ENCODE measurements at places on chromosomes 6 and 20.

DNA sequence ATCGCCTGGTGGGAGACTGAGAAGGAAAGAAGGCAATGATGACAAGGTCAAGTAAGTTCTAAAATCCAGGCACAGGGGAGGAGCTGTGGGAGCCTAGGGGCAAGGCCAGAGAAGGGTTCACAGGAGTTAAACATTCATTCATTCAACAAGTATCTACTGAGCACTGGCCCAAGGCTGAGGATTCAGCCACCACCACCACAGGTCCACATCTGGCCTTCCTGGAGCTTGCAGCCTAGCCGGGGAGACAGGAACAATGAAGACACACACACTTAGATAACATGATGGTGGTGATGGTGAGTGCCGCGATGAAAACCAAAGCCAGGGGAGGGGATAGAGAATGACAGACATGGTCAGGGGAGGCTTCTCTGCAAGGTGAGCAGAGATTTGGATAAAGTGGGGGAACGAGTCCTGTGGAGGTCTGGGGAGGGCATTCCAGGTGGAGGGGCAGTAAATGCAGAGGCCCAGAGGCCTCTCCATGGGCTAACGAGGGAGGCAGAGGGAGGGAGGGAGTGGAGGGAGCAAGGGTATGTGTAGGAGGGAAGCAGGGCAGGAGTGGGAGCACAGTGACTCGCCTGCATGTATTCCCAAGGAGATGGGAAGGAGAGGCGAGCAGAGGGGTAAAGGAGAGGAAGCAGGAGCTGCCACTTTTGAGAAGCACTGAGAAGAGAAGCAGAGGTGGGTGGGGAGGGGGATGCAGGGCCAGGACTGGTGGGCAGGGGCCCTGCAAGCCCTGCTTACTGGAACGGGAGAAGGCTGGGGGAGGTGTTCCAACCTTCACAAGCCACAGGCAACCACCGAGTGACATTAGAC, 10.5 kb upstream of the RSPO4 start:
- peaks cover 9% of the 10 kb centered on the region for H3K4me1 ChIP-seq
- H3K36me3 ChIP-seq = no peaks in the 10 kb centered on the region
- no peak for DNase-seq
- H3K27ac ChIP-seq = no peak overlapping the region
- no peak overlapping the region for H3K4me3 ChIP-seq
- peaks cover 10% of the 10 kb centered on the region for H3K27me3 ChIP-seq

DNA sequence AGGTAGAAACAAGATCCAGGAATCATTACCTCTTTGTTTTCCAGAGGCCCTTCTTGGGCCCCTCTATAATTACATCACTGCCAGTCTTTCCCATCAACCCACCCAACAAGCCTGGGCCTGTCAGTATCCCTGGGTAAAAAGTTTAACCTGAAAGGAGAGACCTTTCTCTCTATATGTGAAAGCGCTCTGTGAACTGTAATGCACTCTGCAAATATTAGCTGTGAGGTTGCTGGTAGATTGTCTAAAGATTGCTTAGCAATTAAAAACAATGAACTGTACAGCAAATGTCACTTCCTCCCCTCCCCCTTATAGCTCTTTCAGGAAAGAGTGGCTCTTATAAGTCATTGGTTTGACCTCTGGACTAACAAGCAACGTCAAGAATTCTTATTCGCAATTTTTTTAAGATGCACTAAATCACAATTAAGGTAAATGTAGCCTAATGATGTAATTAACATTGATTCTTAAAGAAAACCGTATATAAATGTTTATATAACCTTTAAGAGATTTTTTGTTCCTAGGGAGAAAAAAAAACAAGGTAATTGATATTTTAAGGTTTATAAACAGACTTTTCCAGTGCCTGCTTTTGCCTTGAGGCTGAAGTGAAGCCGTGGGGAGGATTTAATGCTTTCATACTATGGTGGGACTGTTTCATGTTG, 18.4 kb downstream of the ECT2L start:
- H3K27ac ChIP-seq = no peak overlapping the region
- DNase-seq = no peak
- peaks cover 25% of the 10 kb centered on the region for H3K4me1 ChIP-seq
- no peak overlapping the region for H3K4me3 ChIP-seq

GRCh38 chr6:113823916-113824315, 33.2 kb upstream of the MARCKS start:
- H3K27ac ChIP-seq = no peak overlapping the region
- H3K4me3 ChIP-seq = no peak overlapping the region
- peaks cover 11% of the 10 kb centered on the region for H3K27me3 ChIP-seq
- no peaks in the 10 kb centered on the region for H3K36me3 ChIP-seq
- no peaks in the 10 kb centered on the region for H3K4me1 ChIP-seq

DNA sequence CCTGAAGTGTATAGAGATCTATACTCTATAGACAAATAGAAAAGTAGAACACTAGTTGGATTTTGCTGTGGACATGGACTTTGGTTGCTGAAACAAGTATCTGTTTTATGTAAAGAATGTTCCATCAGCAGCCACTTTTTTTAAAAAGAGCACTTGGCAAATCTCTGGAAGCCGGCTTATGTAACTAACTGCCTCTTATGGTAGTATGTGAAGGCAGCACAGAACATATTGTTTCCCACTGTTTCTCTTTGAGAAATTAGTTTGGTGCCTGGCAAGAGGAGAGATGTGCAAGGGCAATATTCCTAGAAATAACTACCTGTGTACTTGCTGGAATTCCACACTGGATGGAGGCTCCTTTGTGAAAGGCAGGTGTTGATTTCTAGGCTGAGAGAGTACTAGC, 242.3 kb upstream of the PREP start:
- H3K4me1 ChIP-seq = peaks cover 79% of the 10 kb centered on the region
- peaks cover 24% of the 10 kb centered on the region for H3K36me3 ChIP-seq
- DNase-seq = no peak
- peaks cover 3% of the 10 kb centered on the region for H3K27me3 ChIP-seq
- H3K27ac ChIP-seq = peak overlapping the region; percentile 91
- H3K4me3 ChIP-seq = no peak overlapping the region

GRCh38 chr6:106749609-106750008, 120.2 kb downstream of the QRSL1 start:
- H3K4me1 ChIP-seq = no peaks in the 10 kb centered on the region
- peaks cover 14% of the 10 kb centered on the region for H3K27me3 ChIP-seq
- no peaks in the 10 kb centered on the region for H3K36me3 ChIP-seq
- DNase-seq = no peak
- no peak overlapping the region for H3K27ac ChIP-seq

GRCh38 chr6:148508401-148509041, 165.9 kb downstream of the SASH1 start:
- no peaks in the 10 kb centered on the region for H3K36me3 ChIP-seq
- H3K27ac ChIP-seq = no peak overlapping the region
- DNase-seq = no peak
- H3K4me3 ChIP-seq = no peak overlapping the region
- no peaks in the 10 kb centered on the region for H3K4me1 ChIP-seq
- peaks cover 24% of the 10 kb centered on the region for H3K27me3 ChIP-seq

GRCh38 chr20:8875586-8875985, 193.3 kb upstream of the PLCB4 start:
- no peaks in the 10 kb centered on the region for H3K36me3 ChIP-seq
- no peak for DNase-seq
- no peak overlapping the region for H3K27ac ChIP-seq
- no peaks in the 10 kb centered on the region for H3K4me1 ChIP-seq
- no peak overlapping the region for H3K4me3 ChIP-seq

DNA sequence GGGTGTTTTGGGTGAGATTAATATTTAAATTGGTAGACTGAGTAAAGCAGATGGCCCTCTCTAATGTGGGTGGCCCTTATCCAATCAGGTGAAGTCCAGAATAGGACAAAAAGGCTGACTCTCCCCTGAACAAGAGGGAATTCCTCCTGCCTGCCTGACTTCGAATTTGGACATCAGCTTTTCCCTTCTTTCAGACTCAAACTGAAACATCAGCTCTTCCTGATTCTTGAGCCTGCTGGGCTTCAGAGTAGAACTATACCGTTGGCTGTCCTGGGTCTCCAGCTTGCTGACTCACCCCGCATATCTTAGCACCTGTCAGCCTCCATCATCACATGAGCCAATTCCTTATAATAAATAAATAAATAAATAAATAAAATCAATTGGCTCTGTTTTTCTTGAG, 15.0 kb upstream of the TGM6 start:
- no peak overlapping the region for H3K27ac ChIP-seq
- no peaks in the 10 kb centered on the region for H3K36me3 ChIP-seq
- H3K4me1 ChIP-seq = no peaks in the 10 kb centered on the region
- H3K4me3 ChIP-seq = no peak overlapping the region
- peaks cover 47% of the 10 kb centered on the region for H3K27me3 ChIP-seq

DNA sequence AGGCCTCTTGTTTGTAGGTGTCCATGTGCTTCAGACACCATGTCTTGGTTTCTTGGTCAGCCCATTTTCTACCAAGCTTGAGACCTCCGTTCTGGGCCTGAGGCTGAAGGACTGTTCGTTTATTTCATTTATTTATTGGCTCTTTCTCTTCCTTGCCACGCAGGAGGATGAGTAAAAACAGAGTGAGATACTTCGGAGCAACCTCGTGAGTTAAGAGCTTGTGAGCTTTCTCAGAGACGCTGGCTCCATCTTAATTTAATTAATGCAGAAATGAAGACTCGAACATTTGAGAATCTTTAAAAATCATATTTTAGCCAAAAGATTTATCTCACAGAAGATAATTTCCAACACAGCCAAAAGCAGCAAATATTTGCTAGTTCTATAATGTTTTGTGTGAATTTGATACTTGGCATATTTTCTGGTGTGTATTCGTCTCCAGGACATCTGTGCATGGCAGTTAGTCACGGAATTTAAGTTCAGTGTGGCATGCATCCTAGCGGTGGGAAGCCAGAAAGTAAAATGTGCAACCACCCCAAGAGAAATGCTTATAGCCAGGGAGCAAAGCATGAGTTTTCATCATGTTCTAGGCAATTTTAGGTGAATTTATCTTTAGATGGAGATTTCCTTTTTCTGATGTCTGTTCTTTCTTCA, 76.0 kb downstream of the THBS2 start:
- no peaks in the 10 kb centered on the region for H3K36me3 ChIP-seq
- no peak for DNase-seq
- H3K27ac ChIP-seq = no peak overlapping the region
- H3K27me3 ChIP-seq = peaks cover 7% of the 10 kb centered on the region
- no peak overlapping the region for H3K4me3 ChIP-seq

DNA sequence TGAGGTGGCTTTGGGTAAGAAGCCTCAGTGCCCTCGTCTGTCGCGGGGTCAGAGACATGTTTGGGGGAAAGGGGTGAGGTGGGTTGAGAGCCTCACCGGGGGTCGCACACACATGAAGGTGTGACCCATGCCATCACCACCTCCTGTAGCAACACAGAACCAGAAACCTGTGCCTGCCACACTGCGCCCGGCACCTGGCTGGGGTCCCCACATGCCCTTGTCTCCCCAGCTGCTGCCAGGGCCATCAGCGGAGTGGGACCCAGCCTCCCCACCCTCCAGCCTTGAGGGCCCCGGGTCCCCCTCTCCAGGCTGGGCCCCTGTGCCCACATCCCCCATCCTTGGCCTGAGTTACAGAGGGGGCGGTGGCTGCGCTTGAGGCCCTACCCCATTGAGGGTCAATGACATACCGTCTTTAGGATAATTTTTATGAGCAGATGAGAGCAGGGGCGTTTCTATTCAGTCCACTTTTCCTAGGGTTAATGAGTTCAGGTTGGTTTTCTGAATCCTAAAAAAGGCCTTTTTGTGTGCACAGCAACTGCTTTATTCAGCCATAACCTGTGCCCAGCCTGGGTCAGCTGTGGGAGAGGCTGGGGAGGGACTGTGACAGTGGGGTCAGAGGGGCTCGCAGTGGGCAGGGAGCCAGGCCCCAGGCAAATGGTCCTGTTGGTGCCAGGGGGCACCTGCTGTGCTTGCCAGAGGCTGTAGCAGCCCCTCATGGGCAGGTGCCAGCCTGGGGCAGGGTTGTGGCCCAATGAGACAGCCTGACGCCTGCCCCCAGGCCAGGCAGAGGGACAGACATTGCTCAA, 19.4 kb downstream of the APCDD1L start:
- H3K4me3 ChIP-seq = no peak overlapping the region
- no peak for DNase-seq
- H3K27ac ChIP-seq = no peak overlapping the region

DNA sequence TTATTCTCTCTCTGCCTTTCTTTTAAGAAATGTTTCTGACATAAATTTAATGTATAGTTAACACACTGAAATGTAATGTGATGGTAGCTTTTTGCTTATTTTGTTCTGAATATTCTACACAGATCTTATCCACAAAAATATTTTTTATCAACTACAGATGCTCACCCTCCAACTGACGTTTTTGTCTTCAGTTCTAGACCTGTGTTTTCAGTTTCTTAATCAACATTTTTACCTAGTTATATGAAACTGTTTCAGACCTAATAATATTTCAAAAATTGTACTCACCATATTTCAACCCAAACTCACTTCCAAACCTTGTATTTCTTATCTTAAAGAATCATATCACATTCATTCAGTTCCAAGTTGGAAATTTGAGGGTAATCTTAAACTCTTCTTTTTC, 452.8 kb downstream of the RFPL4B start:
- no peak overlapping the region for H3K4me3 ChIP-seq
- no peak overlapping the region for H3K27ac ChIP-seq
- H3K4me1 ChIP-seq = no peaks in the 10 kb centered on the region
- H3K27me3 ChIP-seq = no peaks in the 10 kb centered on the region

GRCh38 chr6:56335726-56336125, 88.3 kb upstream of the COL21A1 start:
- H3K27me3 ChIP-seq = peaks cover 3% of the 10 kb centered on the region
- no peaks in the 10 kb centered on the region for H3K4me1 ChIP-seq
- no peaks in the 10 kb centered on the region for H3K36me3 ChIP-seq
- no peak for DNase-seq
- H3K4me3 ChIP-seq = no peak overlapping the region

DNA sequence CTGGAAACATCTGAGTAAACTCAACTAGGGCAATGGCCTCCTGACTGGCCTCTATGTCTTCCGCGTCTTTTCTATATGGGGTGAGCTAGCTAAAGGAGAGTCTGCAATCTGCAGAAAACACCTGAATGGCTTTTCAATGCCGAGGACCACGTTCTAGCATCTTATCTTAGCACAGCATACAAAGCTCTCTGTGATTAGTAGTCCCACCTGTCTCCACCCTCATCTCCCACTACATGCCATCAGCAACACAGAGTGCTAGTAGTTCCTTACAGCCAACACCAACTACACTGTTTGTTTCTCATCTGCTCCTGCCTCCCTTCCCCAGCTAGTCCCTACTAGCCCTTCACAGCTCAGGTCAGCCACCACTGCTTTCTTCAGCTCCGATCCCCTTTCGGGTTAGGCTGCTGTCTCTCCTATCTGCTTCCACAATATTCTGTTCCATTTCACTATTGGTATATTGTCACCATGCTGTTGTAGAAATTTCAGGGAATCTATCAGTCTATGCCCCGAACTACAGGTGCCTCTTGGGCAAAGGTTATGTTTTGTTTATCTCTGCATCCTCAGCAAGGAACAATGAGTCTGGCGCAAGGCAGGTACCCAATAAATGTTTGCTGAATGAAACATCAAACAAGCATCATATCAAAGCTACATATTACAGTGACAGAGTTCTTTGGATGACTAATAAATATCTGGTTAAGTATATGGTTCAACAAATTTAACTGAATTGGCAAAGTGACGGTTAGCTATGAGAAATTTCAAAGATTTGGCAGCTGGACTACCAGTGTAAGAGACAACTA, 12.2 kb downstream of the LYRM4 start:
- H3K27ac ChIP-seq = no peak overlapping the region
- no peak overlapping the region for H3K4me3 ChIP-seq
- H3K4me1 ChIP-seq = no peaks in the 10 kb centered on the region
- H3K27me3 ChIP-seq = no peaks in the 10 kb centered on the region
